ENCODE measurements at places on chromosomes 3 and 15.

- no peak for DNase-seq
Measured at GRCh38 chr15:59290295-59291212, 82.1 kb downstream of the MYO1E start.

- DNase-seq, result peak; percentile 43
Measured at GRCh38 chr3:50010959-50011358, 71.0 kb downstream of the RBM6 start.

GRCh38 chr15:78788016-78788660 lies 23.1 kb downstream of the ADAMTS7 start:
- DNase-seq, result no peak

DNA sequence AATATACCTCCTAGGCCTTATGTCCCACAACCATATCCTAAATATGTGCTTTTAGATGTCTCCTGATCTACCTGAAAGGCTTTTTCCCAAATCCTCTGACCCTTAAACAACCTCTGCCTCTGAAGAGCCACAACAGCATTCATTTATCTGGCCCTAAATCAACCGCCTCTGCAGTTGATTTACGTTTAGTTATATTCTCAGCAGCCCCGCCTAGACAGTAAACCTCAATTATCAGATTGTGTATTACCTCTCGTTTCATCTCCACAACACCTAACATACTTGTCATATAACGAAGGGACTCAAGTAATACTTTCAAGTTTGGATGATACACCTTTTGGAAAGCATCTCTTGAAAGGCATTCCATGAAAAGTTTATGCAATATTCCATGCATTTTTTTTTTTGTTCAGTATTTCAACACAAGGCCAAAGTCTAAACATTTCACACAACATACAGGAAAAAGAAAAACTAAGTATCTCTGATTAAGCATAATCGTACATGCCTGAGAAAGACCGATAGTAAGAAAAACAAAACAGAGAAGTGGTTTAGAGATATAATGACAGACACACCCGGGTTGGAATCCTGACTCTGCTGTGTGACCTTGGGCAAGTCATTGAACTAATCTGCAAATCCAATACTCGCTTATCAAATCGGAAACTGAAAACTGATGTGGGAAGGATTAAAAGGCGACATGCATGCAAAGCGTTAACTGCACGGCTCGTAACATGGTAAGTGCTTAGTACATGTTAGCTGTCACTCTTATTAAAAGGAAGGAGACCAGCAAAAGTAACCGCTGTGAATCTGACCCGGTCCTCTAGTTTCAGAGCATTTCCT lies 778 bp downstream of the CRBN start:
- DNase-seq, result no peak

GRCh38 chr15:66038387-66039116 lies 169.3 kb downstream of the RAB11A start:
- DNase-seq, result no peak

DNA sequence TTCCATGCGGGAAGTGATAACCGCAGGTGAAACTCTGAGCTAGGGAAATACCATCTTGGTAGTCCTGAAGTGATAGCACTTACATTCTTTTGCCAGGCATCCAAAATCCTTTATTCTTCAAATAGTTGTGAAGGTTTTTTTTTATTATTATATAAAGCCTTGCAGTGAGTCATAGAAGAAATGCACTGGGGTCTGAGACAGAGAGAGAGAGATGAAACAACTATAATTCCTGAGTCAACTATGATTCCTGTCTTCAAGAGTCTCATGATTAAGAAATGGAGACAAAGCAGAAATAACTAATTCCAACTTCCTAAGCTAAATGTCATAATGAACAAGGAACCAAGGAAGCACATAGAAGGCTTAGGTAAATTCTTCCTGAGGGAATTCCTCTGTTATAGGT lies 495.6 kb downstream of the LPP start:
- peak; percentile 65 for DNase-seq

DNA sequence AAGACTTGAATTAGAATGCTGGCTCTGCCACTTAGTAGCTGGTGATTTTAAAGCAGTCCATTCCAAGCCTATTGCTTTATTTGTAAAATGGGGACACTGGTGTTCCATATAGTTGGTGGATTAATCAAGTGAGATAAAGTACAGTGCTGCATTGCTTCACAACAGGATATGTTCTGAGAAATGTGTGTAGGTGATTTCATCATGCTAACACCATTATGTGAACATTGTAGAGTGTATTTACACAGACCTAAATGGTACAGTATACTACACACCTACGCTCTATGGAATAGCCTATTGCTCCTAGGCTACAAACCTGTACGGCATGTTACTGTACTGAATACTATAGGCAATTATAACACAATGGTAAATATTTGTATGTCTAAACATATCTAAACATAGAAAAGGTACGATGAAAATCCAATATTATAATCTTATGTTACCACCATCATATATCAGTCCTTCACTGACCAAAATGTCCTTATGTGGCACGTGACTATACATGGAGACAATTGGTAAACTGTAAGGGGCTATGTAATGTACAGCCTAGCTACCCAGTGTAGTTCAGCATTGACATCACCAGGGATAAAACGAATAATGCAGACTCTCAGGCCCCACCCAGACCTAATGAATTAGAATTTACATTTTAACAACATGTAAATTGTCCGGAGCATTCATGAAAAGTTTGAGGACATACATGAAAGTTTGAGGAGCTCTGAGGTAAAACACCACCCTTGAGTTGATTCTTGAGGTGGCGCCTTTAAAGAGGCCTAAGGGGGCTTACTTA lies 121.4 kb upstream of the BFSP2 start:
- no peak for DNase-seq

DNA sequence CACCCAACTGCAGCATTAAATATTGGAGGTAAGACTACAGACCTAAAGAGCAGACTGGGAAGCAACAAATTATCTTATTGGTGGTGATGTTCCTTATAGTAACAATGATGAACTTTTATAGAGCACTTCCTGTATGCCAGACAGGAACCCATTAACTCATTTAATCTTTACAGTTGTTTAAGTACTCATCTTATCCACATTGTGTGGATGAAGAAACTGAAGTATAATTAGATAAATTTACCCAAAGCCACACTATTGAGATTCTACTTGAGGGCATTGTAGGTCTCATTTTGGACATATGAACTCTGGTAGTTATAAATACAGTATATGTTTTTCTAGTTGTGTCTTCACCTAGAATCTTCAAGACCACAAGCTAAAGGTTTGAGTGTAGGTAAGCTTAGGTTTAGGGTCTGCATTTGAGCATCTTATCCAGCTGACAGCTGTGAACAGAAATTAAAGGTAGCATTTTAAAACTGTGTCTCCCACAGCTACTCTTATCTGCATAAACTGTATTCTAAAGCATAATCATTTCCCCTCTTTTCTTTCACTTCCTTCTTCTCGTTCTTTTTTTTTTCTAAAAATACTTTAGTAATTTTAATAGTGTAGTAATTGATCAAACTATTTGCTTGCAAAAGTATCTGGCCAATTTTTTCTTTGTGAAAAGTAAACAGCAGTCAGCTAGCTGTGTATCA lies 138.2 kb downstream of the UBE2E2 start:
- no peak for DNase-seq

GRCh38 chr3:133296981-133297380 lies 102.9 kb upstream of the BFSP2 start:
- no peak for DNase-seq

DNA sequence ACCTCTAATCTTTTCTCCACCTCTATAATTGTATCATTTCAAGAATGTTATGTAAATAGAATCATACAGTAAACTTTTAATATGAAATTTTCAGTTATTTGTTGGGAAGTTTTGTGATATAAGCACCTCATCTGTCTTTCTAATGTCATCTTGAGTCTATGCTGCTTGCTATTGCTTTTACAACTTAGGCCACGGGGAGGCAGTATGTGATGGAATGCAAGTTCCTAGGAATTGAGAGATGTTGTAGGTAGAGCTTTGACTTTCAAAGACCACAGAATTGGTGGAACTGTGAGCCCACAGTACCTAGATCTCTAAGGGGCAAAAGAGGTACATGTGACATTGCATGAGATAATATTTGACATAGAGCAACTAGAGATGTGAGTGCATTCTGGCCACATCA lies 328.3 kb downstream of the MFSD1 start:
- peak; percentile 34 for DNase-seq

- peak; percentile 43 for DNase-seq
Measured at GRCh38 chr3:108088697-108089096, 2.1 kb downstream of the CD47 start.

- no peak for DNase-seq
Measured at GRCh38 chr3:3646934-3647333, 152.3 kb upstream of the LRRN1 start.

- DNase-seq, result peak; percentile 68
Measured at GRCh38 chr3:143171141-143171980, 51.8 kb downstream of the CHST2 start.

DNA sequence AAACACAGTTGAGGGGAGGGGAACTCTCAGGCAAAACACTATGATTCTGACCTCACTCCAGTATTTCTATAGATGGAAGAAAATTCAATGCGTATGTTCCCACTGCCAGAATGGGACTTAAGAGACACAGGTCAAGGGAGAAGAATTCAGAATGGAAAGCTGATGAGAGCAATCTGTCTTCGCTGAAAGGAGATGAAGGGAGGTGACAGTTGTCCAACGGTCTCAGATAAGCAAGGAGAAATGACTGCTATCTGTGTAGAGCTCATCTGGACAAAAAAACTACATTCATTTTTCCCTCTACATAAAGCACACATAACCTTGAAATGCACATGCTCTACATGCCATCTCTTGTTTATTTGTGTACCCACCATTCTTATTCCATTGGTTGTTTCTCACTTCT lies 405.1 kb downstream of the LSAMP start:
- no peak for DNase-seq

GRCh38 chr3:50503504-50504342 lies at the start of gene CACNA2D2:
Gene CACNA2D2 (minus strand): TSS chr3:50503634. CDS start chr3:50503423, 211 bp downstream.
- DNase-seq, result no peak

- no peak for DNase-seq
Measured at GRCh38 chr15:71154607-71155200, 39.4 kb downstream of the THSD4 start.

- DNase-seq, result peak; percentile 4
Measured at GRCh38 chr3:56468184-56469106, at the start of gene ERC2. Gene ERC2 (minus strand): TSS chr3:56468467.

DNA sequence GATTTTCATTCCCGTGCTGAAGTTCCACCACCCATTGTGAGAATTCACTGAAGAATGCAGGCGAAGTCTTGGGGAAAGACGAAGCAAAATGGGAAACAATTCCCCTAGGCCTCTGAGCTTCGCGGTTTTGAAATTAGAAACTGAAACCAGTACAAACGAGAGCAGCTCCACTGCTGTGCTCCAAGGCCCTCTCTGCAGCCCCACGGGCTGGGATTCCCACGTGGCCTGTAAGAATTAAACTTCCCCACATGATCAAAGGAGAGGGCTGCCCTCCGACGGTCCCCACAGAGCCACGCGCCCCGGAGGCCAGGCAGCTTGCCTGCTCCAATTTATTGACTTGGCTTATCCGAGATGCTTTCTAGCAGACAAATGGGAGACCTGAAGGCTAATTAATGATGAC lies 144.0 kb downstream of the GREM1 start:
- peak; percentile 76 for DNase-seq

DNA sequence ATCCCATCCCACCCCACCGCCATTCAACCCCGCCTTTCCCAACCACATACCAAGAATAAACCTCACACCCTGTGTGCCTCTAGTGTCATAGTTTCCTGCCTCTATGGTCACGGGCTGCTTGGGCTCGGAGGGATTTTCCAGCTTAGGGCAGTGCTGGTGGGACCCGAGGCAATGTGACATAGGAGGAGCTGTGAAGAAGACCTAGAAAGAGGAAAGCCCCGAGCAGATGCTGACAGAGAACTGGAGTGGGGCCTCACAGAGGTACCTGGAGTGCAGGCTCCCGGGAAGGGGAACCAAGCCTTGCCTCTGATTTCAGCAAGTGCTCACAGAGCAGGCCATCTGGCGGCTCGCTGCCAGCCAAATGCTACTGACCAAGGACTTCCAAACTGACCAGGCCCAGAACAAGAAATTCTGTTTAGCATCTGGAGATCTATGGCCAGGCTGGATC lies 27.5 kb downstream of the BHLHE40 start:
- no peak for DNase-seq

DNA sequence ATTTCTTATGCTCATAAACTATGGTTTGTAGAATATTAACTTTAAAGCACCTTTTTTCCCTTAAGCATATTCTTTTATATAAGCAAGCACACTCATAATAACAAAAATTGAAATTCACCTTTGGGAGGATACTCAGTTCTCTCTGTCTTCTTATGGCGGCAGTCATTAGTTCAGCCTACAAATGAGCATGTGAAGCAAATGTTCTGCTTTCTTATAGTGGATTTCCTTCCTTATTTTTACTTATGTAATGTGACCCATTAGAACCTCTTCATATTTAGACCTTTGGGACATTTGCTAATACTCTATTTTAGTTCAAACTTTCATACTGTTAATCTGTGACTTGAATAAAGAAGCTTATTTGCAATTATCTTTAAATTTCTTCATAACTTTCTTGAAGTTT lies at the start of gene P2RY13:
Gene P2RY13, minus strand, starts transcription at position 187 of the 400 bp plus-strand sequence. Its CDS starts 21 bp downstream, at position 166.
- no peak for DNase-seq

- no peak for DNase-seq
Measured at GRCh38 chr15:70815604-70816003, 38.4 kb downstream of the LARP6 start.

DNA sequence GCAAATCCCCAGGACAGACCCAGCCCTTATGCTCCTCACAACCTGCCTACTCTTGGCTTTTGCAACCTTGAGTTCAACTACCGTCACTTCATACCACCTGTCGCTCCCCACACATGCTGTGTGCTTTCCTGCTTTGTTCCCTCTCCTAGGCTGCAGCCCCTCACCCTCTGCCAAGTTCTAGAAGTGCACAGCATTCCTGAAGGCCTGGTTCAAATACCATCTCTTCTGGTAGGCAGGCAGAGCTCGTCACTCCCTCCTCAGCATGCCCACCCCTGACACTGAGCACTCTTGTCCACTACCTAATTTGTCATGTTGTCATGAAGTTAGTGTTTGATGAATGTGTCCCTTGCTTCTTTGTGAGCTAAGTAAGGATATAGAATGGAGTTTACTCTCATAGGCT lies 129.6 kb downstream of the SEMA6D start:
- DNase-seq, result no peak

GRCh38 chr3:70064194-70064779 lies 64.8 kb downstream of the SAMMSON start:
- DNase-seq, result peak; percentile 51

GRCh38 chr15:62524848-62525247 lies 359.8 kb upstream of the C2CD4B start:
- DNase-seq, result peak; percentile 64

DNA sequence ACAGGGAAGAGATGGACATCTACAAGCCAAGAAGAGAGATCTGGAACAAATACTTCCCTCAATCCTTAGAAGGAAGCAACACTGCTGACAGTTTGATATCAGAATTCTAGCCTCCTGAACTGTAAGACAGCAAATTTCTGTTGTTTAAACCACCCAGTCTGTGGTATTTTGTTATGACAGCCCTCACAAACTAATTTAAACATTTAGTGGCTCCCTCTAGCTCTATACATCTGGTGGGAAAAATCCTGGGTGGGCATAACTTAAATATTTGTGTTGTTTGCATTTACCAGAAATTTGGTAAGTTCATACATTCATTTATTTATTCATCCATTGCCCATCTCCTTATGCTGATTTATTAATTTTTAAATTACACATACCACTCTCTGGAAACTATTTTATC lies 62.5 kb upstream of the GSK3B start:
- DNase-seq, result no peak

- DNase-seq, result peak; percentile 19
Measured at GRCh38 chr3:16865335-16865734, 19.4 kb upstream of the PLCL2 start.

GRCh38 chr3:187738331-187739093 lies 6.8 kb downstream of the BCL6 start:
- peak; percentile 93 for DNase-seq

All from fibroblast of mammary gland (primary cell).